ENCODE measurements at places on chromosomes 6 and 20.
A peak's percentile ranks its signal among the peaks of the same experiment; 100 is the strongest.

DNA sequence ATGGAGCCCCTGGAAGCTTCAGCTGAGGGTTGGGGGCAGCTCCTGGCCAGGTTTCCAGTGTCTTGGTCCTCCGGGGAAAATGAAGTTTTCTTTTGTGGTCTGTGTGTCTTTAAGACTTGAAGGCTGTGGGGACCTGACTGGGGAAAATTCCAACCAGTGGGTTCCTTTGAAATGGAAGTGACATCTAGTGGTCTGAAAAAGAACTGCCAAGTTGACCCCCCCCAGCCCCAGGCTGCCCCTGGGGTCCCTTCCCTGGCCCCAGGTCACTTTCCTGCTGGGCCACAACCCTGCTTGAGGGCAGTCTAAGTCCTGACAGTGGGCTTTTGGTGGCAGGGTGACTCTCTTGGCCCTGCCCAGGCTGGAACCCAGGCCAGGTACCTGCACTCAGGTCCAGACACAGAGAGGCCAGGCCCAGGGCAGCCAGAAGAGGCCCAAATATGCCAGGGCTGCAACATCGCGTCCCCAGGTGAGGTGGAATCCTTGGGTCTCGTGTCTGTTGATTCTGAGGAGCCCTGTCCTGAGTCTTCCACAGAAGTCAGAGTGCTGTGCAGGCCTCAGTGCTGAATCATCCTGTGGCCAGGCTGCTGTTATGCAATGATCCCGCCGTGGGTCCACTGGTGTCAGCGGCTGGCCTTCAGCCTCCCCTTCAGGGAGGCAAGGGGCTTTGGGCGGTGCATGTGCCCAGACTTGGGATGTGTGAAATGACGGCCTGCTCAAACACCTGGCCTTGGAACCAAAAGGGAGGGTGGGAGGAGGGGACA, 68.4 kb downstream of the VEGFA start:
- DNase-seq: no peak

DNA sequence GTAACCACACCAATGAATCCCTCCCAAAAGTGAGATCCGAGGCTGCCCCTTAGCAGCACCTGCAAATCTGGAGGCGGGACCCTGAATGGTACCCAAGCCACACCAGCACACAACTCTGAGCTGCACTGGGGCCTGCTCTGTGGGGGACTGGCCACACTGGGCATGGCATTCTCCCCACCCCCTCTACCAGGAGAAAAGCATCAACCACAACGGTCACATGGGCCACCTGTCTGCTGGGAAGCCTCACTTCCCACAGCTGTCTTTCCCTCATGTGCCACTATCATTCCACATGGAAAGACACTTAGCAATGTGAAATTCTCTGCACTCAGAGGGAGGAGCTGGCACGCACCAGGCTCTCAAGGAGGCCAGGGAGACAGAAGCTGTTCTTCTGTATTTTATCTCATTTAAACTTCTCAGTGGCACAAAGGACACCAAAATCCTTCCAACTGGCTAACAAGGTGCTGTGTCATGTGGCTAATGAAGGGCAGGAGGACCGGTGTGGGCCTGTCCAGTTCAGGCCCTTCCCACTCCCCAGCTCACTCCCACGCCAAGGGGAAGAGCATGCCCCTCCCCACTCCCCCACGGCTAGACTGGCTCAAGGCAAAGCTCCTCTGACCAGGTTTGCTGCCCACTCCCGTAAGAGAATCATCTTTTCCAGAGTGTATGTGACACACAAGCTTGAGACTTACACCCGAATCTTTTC, 19.0 kb downstream of the YTHDF1 start:
- DNase-seq: no peak

- DNase-seq: no peak
Observed at GRCh38 chr6:37015532-37015931, 10.1 kb downstream of the FGD2 start.

DNA sequence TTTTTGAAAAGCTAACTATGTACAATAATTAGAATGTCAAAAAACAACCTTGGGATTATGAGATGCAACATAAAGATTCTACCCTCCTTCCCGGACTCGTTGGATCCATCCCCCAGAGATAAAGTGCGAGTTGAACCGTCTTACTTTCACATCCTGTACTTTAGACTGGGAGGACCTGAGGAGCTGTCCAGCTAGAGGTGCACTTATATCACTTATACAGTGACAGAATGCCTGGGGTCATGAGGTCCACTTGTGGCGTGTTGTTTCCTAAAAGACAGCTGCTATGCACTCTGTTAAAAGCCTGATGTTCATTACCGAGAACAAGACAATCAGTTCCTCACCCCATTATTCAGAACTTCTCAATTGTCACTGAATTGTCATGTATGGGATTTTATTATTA, 2.1 kb downstream of the CDS2 start:
- DNase-seq: no peak

GRCh38 chr6:130018744-130019325, 454 bp downstream of the L3MBTL3 start:
- peak; percentile 35 for DNase-seq

- DNase-seq: no peak
Observed at GRCh38 chr6:136703331-136703865, 88.9 kb downstream of the MAP3K5 start.

- no peak for DNase-seq
Observed at GRCh38 chr6:36314221-36315014, 22.3 kb downstream of the BNIP5 start.

DNA sequence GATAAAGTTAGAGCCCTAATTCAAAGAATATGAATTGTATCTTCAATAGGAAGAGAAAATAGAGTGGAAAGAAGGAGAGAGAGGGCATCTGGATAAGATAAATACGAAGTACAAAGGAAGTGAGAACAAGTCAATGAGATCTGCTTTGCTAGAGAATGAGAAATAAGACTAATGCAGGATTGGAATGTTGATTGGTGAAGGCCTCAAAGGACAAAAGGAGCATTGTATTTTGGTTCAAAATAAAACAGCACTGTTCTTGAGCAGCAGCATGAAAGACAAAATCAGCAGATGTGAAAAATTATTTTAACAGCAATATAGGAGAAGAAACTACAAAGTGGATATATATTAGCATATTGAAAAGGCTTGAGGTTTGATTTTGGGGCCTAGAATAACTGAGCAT, 5.1 kb upstream of the TMEM244 start:
- no peak for DNase-seq

- no peak for DNase-seq
Observed at GRCh38 chr20:57871237-57871632, 161.4 kb upstream of the PMEPA1 start.

- no peak for DNase-seq
Observed at GRCh38 chr6:25472306-25472705, 179.7 kb upstream of the SCGN start.

- no peak for DNase-seq
Observed at GRCh38 chr6:152696522-152696921, 1.2 kb upstream of the MYCT1 start.

DNA sequence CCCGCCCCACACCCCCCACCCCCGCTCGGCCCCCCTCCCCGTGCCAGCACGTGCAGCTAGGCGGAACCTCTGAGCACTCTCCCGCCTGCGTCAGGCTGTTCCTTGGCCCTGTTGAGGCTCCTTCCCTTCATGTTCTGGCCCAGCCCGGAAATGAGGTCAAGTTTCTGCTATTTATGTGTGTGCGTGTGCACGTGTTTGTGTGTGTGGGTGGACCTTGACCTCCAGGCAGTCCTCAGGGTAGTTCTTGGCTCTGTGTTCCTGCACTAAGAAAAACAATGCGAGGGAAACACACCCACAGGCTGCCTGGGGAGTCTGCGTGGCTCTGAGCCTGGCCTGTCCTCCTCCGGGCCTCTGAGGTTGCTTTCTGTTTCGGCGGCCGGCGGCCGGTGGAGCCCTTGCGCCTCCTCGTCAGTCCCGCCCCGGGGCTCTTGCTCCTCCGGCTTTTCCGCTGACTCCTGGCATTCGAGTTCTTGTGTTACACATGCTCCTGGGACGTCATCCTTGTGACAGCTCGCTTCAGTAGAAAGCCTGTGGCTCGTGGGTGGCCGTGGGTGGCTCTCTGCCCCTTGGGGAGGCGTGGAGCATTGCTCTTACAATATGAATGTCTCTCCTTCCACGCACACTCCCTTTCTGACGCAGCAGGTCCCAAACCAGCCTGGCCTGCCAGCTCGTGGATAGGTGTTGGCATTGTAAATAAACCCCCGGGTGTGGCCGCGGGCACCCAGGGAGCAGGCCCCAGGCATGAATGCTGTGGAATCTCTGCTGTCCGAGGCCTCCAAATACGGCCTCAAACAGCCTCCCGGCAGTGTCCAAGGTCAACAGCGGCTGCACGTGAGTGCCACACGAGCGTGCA, 10.0 kb downstream of the SLCO4A1 start:
- peak; percentile 42 for DNase-seq

DNA sequence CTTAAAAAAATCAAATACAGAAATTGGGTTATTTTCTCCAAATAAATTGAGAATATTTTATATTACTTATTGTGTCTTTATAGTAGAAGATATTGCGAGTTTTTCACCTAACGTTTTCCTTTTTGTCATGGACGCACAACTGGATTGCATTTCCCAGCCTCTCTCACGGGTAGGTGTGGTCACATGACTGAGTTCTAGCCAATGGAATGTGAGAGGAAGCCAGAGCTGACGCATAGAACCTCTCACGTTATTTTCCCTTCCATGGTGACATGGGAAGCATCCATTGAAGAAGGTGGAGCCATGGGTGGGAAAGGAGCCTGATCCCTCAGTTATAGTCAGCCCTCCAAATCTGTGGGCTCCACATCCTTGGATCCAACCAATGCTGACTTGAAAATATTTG, 155.9 kb upstream of the UST start:
- DNase-seq: no peak

- peak; percentile 65 for DNase-seq
Observed at GRCh38 chr6:167350731-167351655, 26.1 kb downstream of the TTLL2 start.

DNA sequence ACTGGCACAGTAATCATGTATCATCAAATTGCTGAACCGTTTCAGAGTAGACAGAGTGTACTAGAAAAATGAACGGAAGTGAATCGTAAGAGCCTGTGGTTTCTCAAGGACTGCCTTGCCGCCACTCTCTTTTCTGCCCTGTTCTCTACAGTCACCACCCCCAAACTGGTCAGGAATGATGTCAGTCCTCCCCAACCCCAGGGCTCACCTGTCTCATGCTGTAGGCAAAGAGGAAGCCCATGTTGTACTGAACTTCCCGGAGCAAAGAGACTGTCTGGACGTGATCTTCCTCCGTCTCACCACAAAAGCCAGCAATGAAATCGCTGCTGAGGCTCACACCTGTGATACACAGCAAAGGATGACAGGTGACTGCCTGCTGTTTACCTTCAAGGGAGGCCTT, 31.0 kb downstream of the CDK5RAP1 start:
- DNase-seq: no peak

DNA sequence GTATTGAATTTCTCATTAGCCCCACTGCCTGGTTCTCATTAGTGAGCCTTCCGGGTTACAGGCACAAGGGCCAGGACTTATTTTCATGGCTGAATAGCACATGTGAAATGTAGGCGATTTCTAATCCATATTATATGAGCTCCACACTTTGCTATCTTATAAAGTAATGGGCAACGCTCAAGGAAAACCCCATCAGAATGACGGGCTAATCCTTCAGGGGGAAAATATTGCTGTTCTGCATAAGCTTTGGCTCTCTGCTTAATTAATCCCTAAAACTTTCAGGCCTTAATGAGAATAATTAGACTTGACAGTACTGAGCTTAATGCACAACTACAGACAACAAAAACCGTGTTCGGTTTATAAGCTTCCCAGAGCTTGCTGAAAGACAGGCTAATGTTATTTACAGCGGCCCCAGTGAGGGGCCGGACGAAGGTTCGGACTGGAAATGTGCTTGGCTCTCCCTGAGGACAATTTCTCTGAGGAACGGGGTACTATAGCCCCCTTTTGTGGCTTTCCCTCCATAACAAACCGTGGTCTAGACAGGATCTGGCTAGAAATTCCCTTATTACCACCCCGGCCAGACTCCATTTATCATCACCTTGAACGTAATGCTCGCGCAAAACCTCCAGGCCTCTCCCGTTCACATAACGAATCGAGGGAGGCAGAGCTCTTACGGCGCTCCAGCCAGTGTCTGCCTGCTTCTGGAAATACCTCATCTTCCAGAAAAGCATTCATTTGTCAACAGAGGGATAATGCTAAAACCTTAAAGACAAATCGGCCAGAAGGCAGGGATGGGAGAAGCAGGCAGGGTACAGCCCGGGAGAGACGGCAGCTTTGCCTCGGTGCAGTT, 164.5 kb downstream of the CD83 start:
- DNase-seq: no peak

DNA sequence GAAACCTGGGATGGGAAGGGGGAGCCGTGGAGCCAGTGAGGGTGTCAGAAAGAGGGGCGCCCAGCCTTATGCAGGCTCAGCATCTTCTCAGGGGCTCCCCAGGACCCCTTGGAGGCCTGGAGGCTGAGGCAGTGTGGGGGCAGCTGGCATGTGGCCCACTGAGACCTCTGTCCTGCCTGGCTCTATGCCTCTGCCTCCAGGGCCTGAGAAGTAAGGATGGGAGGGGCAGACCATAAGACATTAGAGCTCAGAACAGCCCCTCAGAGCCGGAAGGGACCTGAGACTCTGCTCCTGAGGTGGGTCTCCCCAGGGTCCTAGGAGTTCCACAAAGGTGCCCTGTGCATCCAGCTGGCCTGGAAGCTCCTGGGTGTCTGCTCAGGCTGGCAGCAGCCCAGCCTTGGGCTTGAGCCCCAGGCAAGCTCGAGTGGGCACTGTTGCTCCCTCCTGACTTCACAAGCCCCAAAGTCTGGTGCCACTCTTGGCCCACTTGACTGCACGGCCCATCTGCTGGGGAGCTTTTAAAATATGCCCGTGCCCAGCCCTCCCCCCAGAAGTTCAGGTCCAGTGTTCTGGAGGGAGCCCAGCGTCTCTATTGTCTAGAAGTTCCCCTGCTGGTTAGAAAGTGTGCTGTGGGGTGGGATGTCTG, 126.8 kb downstream of the GRM4 start:
- DNase-seq: no peak

DNA sequence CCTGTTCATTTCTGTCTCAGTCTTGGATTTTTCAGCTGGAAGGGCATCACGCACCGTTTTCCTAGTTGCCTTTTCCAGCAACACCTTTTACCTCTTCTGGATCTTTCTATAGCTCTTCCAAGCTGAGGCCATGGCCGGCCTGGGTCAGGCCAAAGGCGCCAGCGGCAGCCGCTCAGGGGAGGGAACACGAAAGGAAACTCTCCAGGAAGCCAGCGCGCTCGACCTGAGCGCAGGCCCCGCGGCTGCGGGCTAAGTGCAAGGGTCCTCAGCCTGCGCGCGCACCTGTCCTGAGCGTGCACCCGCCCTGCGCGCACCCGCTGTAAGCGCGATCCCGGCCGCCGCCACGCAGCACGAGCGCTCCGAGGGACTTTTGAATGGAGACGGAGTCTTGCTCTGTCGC, 43.8 kb upstream of the TMEM181 start:
- DNase-seq: no peak

- no peak for DNase-seq
Observed at GRCh38 chr6:135179920-135180541, 1.1 kb upstream of the MYB start.

DNA sequence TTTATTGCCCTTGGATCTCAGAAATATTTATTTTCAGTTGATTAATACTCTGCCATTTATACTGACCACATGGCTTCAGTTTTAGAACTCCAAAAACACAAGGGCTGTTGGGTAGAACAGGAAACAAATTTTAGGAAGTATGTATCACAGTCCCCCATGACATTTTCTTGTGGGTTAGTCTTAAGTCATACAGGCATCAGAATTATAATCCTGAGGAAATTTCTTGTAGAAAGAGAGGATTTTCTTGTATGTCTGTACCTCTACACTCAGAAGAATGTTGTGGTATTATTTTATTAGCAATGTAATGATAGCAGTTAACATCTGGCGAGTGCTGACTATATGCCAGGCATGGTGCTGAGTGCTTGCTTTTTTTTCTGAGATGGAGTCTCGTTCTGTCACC, 302.9 kb downstream of the CLIC5 start:
- DNase-seq: no peak

GRCh38 chr6:121896363-121896762, 460.9 kb downstream of the GJA1 start:
- no peak for DNase-seq
